Aorta (tissue), 5 donors: ENCODE measurements at places on chromosomes 7 and 10. TPM values are rescaled to one million over a fixed set of nuclear protein-coding genes. Genes with fewer than 3 reads are reported as not detected.

Gene PCDH15
- not detected for total RNA-seq

Gene PAPSS2
- total RNA-seq, result 42.9 TPM

DNA sequence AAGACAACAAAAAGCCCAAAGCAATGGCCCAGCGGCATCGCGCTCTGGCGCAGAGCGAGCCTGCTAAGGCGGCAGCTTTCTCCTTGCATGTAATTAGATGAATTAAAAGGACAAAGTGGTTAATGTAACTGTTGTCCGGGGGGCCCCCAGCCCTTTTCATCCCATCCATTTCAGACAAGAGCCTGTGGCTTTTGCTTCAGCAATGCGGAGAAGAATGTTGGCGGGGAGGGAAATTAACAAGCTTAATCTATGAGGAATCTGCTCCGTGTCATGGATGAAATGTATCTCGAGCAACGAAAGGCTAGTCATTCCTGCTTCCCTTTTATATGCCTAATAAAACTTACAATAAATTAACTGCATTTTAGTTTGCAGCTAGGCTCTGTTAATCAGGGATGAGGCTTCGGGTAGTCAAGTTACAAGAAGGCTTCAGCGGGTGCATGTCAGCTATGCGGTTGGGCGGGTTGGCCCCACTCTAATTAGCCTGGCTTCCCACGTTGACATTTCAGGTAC is 203.3 kb downstream of the BUB3 start:
- no peaks in the 10 kb centered on the region for H3K36me3 ChIP-seq
- H3K4me3 ChIP-seq, result no peak overlapping the region
- no peak for DNase-seq
- H3K27me3 ChIP-seq, result no peaks in the 10 kb centered on the region
- H3K27ac ChIP-seq, result no peak overlapping the region
- H3K4me1 ChIP-seq, result no peaks in the 10 kb centered on the region

GRCh38 chr7:127187740-127188139 is 65.0 kb downstream of the GRM8 start:
- H3K4me3 ChIP-seq, result no peak overlapping the region
- no peak overlapping the region for H3K27ac ChIP-seq
- H3K36me3 ChIP-seq, result no peaks in the 10 kb centered on the region

GRCh38 chr7:43584195-43584586 is 1.3 kb downstream of the STK17A start:
- no peak for DNase-seq
- H3K36me3 ChIP-seq, result no peaks in the 10 kb centered on the region
- H3K27ac ChIP-seq, result peak overlapping the region; percentile 95
- H3K27me3 ChIP-seq, result no peaks in the 10 kb centered on the region

DNA sequence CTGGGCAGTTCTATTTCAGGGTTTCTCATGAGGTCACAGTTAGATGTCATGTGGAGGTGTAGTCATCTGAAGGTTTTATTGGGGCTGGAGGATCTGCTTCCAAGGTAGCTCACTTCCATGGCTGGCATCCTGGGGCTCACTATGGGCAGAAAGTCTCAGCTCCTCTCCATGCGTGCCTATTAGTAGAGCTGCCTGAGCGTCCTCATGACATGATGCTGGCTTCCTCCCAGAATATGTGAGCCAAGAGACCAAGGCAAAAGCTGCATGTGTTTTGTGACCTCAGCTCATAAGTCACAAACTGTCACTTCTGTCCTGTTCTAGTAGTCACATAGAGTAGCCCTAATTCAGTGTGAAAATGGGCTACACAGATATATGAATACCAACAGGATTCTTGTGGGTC is 524.4 kb downstream of the SUGCT start:
- no peak for DNase-seq
- H3K27me3 ChIP-seq, result no peaks in the 10 kb centered on the region
- peak overlapping the region; percentile 88 for H3K27ac ChIP-seq
- peaks cover 10% of the 10 kb centered on the region for H3K4me1 ChIP-seq
- H3K36me3 ChIP-seq, result no peaks in the 10 kb centered on the region
- H3K4me3 ChIP-seq, result no peak overlapping the region

DNA sequence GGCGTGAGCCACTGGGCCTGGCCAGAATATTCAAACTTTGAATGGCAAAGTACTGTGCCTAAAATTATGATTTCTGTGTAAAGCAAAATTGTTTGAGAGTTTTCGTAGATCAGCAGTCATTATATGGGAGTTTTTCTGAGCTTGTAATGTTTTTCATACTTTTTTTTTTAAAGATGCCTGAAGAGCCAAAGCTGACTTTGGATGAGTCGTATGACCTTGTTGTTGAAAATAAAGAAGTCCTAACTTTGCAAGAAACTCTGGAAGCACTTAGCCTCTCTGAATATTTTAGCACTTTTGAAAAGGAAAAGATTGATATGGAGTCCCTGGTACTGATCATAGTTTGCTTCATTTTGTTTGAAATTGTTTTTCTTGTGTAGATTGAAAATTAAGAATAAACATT is 26.7 kb downstream of the SEC23IP start:
- peaks cover 2% of the 10 kb centered on the region for H3K36me3 ChIP-seq
- no peaks in the 10 kb centered on the region for H3K4me1 ChIP-seq
- H3K27ac ChIP-seq, result no peak overlapping the region
- DNase-seq, result no peak
- no peaks in the 10 kb centered on the region for H3K27me3 ChIP-seq
- no peak overlapping the region for H3K4me3 ChIP-seq

Gene CHN2
- 22.0 TPM for total RNA-seq

DNA sequence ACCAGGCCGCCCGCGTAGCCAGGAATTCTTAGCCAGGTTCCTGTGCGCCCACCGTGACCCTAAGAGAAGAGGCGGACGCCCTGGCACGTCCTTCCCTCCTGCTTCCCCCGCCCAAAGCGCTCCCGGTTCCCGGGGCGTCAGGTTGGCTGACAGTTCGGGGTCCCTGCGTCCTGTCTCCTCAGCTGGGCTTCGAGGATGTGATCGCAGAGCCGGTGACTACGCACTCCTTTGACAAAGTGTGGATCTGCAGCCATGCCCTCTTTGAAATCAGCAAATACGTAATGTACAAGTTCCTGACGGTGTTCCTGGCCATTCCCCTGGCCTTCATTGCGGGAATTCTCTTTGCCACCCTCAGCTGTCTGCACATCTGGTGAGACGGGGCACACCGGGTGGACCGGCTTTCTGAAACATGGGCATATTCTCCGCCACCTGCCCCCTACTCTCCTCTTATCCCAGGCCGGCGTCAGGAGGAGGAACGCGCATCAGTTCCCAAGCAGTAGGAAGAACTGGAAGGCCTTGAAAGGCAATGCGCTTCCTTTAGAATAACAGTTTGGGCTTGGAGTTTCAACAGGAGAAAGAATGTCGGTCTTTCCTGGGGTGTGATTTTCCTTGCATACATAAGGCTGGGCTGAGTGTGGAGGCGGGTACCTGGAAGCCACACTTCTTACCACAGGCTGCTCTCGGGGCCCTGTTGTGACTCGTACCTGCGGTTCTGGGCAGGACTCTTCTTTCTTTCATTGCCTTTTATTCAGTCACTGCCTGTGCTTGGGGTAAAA is 728 bp downstream of the CAV2 start:
- DNase-seq, result peak; percentile 73
